Activated CD4-positive, CD25-positive, alpha-beta regulatory T cell (primary cell): ENCODE measurements at places on chromosomes 7 and 10.

DNA sequence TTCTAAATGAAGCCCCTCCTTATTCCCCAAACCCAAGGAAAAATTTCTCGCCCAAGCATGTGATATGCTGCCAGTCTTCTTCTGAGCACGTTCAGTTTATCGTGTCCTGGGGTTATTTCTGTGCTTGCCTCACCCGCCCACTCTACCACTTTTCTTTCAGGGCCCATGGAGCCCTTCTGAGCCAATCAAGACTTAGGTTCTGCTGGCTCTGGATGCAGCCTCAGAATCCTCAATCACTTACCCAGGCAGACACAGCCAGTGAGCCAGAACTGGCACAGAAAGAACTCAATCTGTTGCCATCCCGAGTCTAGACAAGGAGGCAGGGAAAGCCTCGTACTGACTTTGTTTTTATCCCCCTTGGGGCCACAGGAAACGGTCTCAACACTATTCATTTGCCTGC, 34.2 kb upstream of the C10orf90 start:
- no peak for DNase-seq

DNA sequence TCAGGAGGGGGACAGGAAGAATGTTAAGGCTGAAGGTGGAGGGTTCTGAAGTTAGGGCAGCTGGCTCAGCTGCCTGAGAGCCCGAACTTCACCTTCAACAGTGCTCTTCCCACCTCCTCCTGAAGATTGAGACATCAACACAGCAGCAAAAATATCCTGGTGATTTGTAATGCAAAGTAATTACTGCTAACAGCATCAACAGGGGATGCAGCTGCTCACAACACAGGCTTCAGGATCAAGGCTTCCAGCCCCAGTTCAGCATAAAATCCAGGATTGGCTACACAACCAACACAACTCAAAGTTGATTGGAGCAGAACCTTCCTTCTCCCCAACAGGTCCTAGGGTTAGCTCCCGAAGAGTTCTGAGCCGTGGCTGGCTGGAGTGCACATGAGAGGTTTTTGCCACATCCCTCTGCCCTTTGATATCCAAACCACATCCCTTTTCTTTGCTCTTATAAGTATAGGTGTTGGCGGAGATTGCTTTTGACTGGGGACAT, 242.4 kb downstream of the KIAA1217 start:
- DNase-seq = no peak

GRCh38 chr7:70553364-70553763, 578.6 kb upstream of the GALNT17 start:
- DNase-seq = no peak

DNA sequence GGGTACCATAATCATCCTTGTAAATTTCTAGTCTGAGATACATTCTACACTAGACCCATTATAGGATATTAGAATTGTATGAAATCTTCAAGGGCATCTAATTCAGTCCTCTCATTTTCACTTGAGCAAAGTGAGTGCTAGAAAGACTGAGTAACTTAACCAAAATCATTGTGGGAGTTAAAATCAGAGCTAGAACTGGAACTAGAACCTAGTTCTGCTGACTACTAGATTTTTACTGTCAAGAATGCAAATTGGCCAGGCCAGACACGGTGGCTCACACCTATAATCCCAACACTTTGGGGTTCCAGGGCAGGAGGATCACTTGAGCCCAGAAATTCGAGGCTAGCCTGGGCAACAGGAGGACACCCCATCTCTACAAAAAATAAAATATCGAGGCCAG, 53.9 kb downstream of the ADD3 start:
- no peak for DNase-seq

- no peak for DNase-seq
Observed at GRCh38 chr10:78255796-78256638, 222.4 kb downstream of the RPS24 start.
